Activated CD4-positive, alpha-beta T cell treated with anti-CD3 and anti-CD28 coated beads, Interleukin-2, Interleukin-6, amounts not matched to agents 100 ng/mL and 50 ng/mL, durations not matched to agents 16 hours and 8 hours (primary cell): ENCODE measurements at places on chromosomes 16 and 17.

DNA sequence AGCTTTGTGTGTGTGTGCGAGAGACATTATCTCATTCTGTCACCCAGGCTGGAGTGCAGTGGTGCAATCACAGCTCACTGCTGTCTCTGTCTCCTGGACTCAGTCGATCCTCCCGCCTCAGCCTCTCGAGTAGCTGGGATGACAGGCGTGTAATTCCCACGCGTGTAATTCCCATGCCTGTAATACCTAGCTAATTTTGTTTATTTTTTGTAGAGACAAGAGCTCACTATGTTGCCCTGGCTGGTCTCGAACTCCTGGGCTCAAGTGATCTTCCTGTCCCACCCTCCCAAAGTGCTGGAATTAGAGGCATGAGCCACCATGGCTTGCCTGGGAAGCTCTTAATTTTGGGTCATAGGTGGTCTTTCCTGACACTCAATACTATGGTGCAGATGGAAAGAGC, 205.3 kb upstream of the TNRC6C start:
- DNase-seq: no peak

DNA sequence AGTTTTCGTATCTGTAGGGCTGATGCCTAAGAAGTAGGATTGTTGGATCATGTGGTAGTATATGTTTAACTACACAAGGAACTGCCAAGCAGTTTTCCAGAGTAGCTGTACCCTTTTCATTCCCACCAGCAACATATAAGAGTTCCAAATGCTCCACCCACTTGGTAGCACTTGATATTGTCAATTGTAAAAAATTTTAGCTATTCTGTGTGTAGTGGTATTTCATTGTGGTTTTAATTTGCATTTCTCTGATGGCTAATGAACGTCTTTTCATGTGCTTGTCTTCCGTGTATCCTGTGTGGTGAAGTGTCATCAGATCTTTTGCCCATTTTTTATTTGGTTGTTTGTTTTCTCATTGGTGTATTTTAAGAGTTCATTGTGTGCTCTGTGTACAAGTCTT, 69.7 kb downstream of the TANC2 start:
- no peak for DNase-seq

DNA sequence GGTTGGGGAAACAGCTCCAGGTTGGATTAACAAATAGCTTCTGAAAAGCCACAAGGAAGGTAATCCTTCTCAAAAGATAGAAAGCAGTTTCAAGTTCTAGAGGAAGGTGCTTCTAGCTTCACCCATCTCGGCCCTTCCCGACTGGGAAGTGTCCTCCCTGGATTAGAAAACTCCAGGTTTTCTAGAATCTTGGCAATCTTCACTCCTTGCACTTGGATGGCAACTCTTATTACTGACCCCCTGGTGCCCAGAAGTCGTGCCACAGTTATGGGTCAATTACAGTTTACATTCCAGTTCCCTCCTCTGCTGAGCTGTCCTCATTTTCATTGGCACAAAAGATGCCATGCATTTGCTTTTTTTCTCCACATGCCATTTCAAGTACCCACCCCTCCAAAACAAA, 65.6 kb downstream of the SMG6 start:
- no peak for DNase-seq

- no peak for DNase-seq
Measured at GRCh38 chr16:63462316-63462715, 1426.1 kb upstream of the CDH8 start.

GRCh38 chr17:75001915-75002843, 10.3 kb upstream of the MRPL58 start:
- DNase-seq: no peak

- no peak for DNase-seq
Measured at GRCh38 chr16:9115277-9115676, 23.8 kb downstream of the HAPSTR1 start.

DNA sequence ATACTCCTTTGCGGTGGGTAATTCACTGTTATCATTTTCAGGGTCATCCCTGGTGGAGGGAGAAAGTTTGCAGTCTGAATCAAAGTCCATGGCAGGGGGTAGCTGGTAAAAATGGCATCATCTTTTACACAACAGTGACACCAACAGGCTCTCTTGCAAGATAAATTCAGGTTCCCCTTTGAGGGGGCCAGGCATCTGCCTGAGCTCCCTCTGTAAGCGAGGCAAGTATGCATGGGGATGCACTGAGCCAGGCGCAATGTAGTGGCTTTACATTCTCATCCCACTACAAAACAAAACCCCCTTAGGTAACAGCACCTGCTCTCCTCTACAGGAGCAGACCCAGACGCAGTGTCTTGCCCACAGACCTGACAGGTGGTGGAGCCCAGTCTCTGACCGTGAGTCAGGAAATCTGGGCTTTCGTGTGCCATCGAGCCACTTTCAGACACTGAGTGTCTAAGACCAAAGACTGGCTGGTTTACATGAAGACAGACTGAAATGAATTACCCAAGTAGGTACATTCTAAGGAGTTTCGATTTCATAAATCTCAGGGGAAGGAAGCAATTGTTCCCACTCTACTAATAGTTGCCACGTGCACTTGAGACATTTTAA, 17.7 kb downstream of the LITAFD start:
- DNase-seq: no peak

DNA sequence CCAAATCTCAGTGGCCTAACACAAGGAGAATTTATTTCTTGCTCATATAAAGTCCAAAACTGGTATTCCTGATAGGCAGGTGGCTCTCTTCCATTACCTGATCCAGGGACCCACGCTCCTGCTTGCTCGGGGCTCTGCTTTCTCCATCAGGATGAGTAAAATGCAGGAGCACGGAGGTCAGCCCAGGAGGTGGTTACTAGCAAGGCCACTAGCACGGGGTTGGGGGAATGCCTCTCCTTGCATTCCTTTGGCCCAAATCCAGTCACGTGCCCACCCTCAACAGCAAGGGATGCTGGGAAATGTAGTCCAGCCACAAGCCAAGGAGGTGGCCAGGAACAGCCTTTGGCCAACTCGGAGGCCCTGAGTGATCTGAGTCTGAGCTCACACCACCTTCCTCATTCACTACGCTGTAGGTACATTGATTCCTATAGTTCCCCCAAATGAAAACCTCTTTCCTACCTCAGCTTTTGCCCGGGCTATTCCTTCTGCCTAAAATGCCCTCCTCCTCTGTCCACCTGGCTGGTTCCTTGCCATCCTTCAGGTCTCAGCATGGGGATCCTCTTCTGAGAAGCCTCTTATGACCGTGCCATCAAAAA, 38.3 kb upstream of the HAPSTR1 start:
- peak; percentile 46 for DNase-seq

DNA sequence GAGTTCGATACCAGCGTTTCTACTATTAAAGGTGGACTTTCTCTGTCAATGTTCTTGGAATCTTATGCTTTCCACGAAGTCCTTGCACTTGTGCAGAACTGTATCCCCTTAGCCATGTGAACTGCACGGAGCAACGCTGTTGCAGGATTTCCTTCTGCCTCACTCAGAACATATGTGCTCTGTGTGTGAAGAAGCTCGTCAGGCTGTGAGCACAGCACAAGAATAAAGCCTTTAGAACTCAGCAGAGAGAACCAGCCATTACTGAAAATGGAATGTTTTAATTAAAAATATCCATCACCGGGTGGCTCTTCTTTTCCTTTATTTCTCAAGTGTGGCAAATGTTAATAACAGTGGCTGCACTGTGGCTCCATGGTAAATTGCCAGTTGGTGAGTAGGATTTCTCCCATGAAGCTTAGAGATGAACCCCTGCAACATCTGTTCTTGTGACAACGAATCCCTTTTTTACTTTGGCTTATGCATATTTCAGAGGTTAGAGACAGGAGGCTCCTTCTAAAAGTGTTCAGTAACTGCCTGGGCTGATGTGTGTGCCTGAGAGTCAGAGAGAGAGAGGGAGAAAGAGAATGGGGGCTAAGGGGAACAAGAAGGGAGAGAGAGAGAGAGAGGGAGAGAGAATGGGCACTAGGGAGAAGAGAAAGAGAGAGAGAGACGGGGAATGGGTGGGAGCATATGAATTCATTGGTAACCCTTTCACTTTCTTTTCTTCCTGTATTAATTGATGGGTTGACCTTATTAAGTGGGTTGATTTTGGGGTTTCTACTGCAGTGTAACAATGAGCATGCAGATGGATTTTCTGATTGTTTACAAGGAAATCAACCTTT, 50.0 kb downstream of the RPTOR start:
- no peak for DNase-seq
